ENCODE measurements at places on chromosomes 1 and 21.

GRCh38 chr1:182237329-182237728 lies 154.3 kb downstream of the GLUL start:
- DNase-seq = no peak

DNA sequence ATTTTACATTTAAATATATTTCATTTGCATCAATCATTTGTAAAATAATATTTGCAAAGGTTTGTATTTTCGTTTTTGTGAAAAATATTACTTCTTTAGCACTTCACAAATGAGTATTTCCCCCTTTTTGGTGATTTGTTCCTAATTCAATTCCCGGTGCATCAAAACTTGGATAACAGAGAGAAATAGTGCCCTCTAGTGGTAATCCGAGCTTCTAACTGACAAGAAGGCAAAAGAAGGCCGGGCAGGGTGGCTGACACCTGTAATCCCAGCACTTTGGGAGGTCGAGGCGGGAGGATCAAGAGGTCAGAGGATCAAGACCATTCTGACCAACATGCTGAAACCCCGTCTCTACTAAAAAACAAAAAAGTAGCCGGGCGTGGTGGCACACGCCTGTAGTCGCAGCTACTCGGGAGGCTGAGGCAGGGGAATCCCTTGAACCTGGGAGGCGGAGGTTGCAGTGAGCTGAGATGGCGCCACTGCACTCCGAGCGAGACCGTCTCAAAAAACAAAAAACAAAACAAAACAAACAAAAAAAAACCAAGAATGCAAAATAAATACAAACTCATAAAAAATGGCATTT lies 137.7 kb downstream of the COL11A1 start:
- DNase-seq = no peak

DNA sequence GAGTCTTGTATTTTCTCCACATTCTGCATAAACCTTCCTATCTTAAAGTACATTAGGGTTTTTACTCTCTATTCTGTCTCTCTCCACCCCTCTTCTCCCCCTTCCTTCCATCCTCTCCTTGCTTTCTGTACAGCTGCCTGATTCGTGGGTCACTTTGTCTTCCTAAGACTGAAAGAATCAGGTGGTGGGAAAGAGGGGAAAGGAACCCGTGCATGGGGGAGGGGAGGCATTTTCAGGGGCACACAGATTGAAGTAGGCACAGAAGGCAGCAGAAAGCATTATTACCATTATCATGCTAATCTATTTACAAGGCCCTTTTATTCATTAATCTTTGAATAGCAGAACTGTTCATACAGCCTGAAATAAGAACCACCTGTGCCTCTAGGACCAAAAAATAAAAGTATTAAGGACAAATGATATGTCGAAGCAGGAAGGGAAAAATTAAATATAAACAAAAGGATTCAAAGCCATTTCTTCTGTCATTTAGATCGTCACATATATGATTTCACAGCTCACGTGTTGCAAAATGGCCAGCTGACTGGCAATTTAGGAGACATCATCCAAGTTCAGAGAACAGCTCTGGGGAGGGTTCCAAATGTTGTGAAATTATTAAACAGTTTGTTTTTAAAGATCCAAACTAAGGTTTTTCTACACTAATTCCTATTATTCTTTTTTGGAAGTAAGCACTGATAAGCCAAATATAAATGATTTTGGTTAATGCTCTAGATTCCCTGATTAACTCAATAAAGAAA lies 154.6 kb downstream of the PBX1 start:
- DNase-seq = no peak

GRCh38 chr1:169538998-169539871 lies 47.0 kb downstream of the F5 start:
- no peak for DNase-seq

GRCh38 chr21:38990424-38990794 lies 184.7 kb downstream of the ETS2 start:
- DNase-seq = no peak

- DNase-seq = no peak
Observed at GRCh38 chr1:236035681-236036101, 29.2 kb downstream of the NID1 start.

DNA sequence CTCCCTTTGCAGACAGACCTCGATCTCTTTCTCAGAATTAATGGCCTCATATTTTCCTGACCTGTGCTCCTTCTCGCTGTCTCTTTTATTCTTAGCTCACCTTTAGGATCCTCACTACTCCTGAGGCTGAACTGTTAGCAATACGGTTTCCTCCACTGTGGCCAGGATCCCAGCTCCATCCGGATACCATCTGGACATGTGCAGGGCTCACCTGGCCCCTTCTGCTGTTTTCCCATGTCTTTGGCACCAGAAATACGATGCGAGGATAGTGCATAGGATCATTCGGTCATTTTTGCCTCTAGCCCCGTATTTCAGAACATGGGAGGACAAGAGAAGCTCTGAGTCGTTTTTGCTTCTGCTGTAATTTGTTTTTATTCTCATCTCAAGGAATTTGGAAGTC lies 108.5 kb upstream of the KIF26B start:
- DNase-seq = no peak

GRCh38 chr1:36922593-36923426 lies 111.5 kb downstream of the GRIK3 start:
- no peak for DNase-seq

GRCh38 chr1:44805311-44806024 lies 1.7 kb downstream of the DYNLT4 start:
- DNase-seq = no peak

DNA sequence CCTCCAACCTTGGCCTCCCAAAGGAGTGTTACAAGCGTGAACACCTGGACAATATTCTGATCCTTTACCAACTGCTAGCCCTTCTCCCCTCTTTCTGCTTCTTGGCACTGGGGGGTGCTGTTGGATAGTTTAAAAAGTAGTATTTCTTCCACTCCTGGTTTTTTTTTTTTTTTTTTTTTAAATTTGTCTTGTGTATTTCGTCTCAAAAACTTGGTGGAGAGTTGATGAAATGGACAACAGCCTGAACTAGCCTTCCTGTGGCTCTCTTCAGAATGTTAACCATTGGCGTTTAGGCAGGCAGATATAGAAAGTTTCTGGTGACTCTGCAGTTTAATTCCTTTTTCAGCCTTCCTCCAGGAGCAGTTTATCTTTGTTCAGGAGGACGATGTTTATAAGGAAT lies 69.7 kb upstream of the USP24 start:
- DNase-seq = no peak

DNA sequence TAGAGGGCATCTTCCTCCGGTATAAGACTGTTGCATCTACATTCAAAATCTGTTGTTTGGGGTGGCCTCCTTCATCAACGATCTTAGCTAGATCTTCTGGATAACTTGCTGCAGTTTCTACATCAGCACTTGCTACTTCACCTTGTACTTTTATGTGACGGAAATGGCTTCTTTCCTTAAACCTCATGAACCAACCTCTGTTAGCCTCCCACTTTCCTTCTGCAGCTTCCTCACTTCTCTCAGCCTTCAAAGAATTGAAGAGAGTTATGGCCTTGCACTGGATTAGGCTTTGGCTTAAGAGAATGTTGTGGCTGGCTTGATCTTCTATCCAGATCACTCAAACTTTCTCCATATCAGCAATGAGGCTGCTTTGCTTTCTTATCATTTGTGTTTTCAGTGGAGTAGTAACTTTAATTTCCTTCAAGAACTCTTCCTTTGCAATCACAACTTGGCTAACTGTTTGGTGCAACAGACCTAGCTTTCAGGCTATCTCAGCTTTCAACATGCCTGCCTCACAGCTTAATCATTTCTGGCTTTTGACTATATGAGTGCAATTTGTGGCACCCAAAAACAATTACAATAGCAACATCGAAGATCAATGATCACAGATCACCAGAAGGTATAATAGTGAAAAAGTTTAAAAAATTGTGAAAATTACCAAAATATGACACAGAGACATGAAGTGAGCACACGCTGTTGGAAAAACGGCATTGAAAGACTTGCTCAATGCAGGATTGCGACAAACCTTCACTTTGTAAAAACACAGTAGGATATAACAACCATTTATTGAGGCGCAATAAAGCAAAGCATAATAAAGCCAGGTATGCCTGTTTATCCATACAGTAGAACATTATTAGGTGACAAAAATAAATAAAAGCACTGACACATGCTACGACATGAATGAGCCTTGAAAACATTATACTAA lies 56.7 kb upstream of the GFI1 start:
- no peak for DNase-seq

GRCh38 chr1:58406301-58407071 lies 140.0 kb downstream of the OMA1 start:
- no peak for DNase-seq
